IMR-90 (cell line): ENCODE measurements at places on chromosomes 1 and 21. TPM values are rescaled to one million over a fixed set of nuclear protein-coding genes. Genes with fewer than 3 reads are reported as not detected.

- peak; percentile 20 for DNase-seq
Observed at GRCh38 chr1:227808566-227808965, 6.9 kb upstream of the PRSS38 start.

DNA sequence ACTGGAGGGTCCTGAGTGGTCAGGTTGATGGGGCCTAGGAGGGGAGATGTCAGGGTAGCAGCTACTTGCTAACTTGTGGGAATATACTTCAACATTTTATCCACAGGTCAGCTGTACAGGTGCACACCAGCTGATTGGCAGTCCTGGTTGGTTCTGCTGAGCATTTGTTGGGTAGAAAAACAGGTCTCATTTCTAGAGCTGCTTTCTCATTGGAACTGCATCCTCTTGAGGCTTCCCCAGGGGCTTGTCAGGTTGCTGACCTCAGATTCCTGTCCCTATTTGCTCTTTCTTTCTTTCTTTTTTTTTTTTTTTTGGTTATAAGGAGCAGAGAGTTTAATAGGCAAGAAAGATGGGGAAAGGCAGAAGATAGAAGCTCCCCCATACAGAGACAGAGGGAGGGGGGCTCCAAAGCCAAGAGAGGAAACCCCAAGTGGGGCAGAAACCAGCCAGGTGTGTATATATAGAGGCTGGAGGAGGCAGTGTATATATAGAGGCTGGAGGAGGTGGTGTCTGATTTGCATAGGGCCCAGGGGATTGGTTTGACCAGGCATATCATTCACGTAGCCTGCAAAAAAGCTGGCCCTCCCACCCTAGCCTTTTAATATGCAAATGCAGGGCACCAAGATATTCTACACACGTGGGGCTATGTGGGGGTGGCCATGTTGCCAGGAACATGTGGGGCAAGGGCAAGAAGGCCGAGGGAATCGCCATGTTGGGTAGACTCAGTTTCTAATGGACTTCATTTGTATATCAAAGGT is 57.3 kb upstream of the STUM start:
- no peak for DNase-seq

DNA sequence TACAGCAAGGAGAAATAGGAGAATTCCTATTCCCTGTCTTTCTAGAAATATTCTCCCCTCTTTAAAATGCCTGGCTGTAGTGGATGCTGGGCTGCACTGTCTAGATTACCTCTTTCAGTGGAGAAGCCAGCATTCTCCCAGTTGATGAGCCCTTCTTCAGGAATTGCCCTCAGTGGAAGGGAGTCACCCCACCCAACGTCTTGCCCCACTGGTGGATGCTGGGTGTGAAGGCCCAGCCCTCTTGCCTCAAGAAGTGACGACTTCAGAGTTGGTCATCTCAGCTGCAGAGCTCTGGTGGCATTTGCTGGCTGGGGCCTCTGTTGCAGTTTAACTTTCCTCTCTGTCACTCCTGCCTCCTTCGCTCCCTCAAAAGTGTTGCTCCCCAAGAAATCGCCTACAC is 248.2 kb downstream of the ATG4C start:
- no peak for DNase-seq

Gene HJV
- total RNA-seq = not detected in 2 replicates

- peak; percentile 8 for DNase-seq
Observed at GRCh38 chr21:41678016-41678923, 88.6 kb downstream of the RIPK4 start.

DNA sequence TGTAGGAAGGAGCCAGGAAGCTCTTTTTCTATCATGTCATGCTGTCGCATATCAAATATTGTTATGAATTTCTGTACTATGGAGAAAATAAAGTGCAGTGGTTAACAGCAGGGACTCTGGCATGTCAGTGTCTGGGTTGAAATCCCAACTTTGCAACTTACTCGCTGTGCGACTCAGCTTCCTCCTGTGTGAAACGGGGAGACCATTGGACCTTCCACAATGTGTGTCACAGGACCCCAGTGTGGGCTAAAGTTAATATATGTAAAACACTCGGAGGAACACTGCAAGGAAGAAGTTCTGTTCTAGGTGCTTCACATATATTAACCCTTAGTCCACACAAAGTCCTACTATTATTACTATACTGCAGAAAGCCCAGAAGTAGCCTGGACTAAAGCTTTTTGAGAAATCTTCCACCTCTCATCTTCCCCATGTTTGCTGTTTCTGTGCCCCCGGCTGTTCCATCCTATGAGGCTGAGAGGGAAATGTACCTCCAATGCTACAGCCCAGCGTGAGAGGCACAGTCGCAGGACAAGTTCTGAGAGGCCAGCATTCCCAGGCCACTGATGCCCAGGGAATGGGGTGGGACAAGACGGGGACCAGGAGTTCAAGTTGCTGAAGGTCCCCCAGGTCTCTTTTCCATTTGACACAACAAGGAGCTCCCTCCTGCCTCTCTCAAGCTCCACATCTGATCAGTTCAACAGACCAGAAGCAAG is 1.9 kb downstream of the CHIT1 start:
- DNase-seq = no peak

DNA sequence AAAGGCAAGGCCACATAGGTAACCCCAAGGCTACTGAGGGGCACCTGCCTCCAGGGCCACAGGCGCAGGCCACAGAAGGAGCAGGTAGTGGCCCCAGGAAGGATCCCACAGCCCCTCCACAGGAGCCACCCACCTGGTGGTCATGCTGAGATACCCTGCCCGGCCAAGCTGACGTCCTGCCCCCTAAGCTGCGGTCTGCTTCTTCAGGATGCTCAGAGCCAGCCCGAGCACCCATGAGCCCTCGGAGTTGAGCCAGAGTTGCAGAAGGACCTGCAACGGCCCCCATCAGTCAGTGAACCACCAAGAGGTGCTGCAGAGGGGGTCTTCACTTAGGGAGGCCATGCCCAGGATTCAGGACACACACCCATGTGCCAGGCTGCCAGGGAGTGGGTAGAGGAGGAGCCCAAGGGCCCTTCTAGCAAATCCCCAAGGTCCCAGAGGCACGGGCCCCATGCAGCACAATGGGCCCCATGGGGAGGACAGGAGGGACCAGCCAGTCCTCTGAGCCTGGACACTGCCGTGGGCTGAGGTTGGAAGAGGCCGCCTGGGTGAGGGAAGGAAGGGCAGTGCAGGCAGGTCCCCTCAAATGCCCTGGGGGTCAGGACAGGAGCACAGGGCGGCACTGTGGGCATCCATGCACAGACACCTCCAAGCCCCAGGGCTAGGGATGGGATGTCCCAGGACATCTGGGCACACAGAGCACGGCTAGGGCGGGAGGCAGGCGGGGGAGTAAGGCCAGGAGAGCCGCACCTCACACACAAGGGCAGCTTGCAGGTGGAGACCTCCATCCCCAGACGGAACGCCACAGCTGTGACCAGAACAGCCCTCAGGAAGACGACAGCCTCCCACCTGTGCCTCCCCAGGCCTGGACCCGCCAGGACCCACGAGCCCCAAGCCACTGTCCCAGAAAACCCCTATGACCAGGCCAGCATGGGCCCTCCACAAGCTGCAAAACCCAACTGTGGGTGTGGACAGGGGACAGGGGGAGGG is 20.5 kb downstream of the WNT9A start:
- DNase-seq = no peak

DNA sequence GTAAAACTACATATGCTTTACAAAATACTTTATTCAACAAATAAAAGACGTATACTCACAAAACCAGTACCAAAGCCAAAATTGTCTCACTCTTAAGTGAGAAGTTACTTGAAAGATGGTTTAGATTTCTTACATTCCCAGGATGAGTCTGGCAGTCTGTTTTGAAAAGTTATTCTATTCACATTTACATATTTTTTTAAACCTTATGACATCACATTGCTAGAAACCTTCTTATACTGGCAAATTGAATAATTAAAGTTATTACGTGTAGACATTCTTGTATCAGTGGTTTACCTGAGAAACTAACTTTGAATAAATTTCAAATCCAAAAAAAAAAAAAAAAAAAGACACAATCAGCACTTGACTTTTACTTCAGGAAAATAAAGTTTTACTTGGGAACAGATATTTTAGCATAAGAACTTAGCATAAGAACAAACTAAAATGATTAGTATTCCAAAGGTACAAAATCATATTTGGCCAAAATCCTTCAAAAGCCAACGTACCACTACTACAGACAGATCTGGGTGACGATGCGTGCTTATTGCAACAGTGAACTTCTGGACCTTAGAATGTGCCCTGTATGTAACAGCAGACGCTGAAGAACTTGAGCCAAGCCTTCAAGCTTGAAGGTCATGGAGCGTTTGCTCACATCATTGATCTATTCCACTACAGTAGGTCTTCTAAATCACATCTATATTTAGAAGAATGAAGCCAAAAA is 2.5 kb downstream of the CDC42BPA start:
- peak; percentile 70 for DNase-seq

Gene CLCA1
- not detected in 2 replicates for total RNA-seq

DNA sequence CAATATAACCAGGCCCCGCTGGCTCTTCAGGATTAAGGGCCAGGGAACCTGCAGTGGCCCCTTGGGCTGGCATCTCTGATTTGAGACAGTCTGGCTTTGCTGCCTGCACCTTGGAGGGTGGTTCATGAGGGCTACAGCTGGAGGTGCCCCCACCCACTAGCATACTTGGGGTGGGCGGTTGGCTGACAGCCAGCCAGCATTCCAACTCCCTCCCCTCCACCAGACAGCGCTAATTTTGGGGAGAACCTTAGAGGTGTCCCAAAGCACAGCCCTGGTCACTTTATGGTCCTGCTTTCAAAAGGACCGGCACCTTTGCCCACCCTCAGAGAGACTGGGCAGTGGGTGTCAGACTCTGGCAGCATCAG is 180.7 kb upstream of the VAMP3 start:
- no peak for DNase-seq
